ENCODE measurements at places on chromosomes 5 and 9. TPM values are rescaled to one million over a fixed set of nuclear protein-coding genes. Genes with fewer than 3 reads are reported as not detected.

Gene PKD2L2
- polyA plus RNA-seq, result 0.41 TPM

Gene PCDHGA5
- not detected for polyA plus RNA-seq

Gene PLEKHG4B
- polyA plus RNA-seq, result not detected

Gene MAT2B
- 288 TPM for polyA plus RNA-seq

Gene CLPTM1L
- 68.1 TPM for polyA plus RNA-seq

Gene C5orf52
- not detected for polyA plus RNA-seq

Gene LHX3
- polyA plus RNA-seq, result not detected

Gene SLC34A1
- polyA plus RNA-seq, result 0.17 TPM

Gene CERCAM
- 1.1 TPM for polyA plus RNA-seq
